Activated CD4-positive, alpha-beta T cell treated with anti-CD3 and anti-CD28 coated beads, Interleukin-2, amount 10 ng/mL, durations not matched to agents 7 days and 5 days (primary cell): ENCODE measurements at places on chromosomes 1 and 21. TPM values are rescaled to one million over a fixed set of nuclear protein-coding genes. Genes with fewer than 3 reads are reported as not detected.

GRCh38 chr1:174405219-174405618, 42.5 kb upstream of the GPR52 start:
- no peak for DNase-seq

GRCh38 chr1:214331827-214332423, 51.0 kb downstream of the SMYD2 start:
- DNase-seq = peak; percentile 64

DNA sequence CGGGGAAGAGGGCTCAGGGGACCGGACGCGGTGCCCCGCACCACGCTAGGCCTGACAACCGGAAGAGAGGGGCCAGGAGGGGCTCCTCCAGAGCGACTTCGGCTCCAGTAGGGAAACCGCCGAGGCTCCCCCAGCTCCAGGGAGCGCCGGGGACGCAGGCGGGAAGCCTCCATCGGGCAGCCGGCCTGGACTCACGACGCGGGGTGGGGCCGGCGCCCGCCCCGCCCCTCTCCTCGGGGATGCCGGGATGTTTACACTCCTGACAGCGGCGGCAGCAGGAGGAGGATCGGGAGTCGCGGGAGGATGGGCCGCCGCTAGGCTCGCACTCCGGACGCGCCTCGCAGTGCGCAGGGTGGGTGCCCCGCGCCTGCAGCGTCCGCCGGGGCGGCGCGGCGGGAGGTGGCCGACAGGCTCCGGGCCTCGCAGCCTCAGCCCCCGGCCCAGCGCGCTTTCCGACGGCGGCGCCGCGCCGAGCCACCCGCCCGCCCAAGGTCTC, at the start of gene NEK7:
NEK7 (plus strand) TSS at position 254 of the 496 bp plus-strand sequence. CDS start 75,583 bp downstream, outside the sequence.
- DNase-seq = peak; percentile 57

TACSTD2 gene
- total RNA-seq = not detected

SLC19A1 gene
- 43.8 TPM for total RNA-seq

PLCH2 gene
- total RNA-seq = 16.7 TPM
